GM20000 (cell line): ENCODE measurements at places on chromosomes 4 and X.

GRCh38 chr4:169150806-169151205, 120.0 kb downstream of the SH3RF1 start:
- DNase-seq, result no peak

DNA sequence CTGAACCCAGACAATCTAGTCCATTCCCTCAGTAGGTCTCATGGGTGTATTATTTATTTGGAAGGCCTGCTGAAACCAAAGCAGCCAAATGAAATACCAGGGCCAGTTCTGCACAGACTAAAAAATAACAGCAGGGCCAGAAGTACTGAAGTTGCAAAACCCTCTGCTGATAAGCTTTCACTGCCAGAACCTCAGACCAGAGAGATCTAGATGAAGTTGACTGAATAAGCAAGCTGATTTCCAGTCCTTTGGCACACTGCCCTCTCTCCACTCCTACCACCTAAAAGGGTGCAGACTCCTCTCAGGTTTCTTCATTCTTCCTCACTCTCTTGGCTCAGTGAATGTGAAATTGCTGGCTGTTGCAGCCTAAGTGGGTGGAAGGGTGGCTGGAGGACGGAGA, 276.7 kb upstream of the KLF3 start:
- DNase-seq, result no peak

GRCh38 chr4:9874385-9874784, 93.0 kb downstream of the DRD5 start:
- DNase-seq, result no peak

GRCh38 chr4:106996490-106996889, 39.6 kb downstream of the DKK2 start:
- no peak for DNase-seq

DNA sequence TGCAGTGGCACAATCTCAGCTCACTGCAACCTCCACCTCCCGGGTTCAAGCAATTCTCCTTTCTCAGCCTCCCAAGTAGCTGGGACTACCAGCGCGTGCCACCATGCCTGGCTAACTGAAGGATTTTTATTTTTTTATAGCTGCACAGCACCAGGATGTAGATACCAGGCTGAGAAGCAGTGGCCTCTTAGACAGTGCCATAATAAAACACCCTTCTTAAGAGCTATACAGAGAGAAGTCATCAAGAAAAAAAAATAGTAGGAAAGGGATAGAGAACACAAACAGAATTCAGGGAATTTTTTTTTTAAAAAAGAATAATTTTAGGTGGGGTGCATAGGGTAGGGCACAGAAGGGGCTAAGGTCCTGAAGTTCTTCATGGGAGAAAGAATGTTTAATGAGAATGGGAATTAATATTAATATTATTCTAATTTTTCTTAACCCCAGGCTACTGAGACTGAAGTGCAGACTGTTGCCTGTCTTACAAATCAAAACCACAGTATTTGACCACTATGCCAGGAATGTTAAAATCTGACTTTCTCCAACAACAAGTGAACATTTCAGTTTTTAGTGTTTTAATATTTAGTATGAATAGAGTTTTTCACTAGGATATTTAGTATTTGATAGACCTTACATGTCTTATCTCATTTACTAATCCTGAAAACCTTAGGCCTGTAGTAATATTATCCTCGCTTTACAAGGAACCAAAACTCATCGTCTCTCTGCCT, 146.7 kb downstream of the KCNIP4 start:
- no peak for DNase-seq

DNA sequence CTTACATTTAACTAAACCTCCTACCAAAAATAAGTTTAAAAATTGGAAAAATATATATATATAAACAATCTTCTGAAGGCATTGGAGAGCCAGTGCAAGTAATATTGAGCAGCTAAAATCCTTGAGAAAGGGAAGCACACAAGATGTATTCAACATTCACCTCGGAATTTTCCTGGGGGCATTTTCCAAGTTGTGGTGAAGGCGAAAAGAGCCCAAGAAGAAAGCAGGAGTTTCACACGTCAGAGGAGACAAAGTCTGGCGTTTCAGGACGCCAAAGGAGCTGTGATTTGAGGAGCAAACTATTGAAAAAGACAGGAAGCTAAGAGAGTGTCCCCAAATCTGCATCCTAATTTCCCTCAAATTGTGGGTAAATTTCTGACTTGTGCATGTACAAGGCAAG, 9.1 kb upstream of the GASK1B start:
- no peak for DNase-seq

GRCh38 chr4:3074846-3075651, 568 bp downstream of the HTT start:
- DNase-seq, result peak; percentile 63

DNA sequence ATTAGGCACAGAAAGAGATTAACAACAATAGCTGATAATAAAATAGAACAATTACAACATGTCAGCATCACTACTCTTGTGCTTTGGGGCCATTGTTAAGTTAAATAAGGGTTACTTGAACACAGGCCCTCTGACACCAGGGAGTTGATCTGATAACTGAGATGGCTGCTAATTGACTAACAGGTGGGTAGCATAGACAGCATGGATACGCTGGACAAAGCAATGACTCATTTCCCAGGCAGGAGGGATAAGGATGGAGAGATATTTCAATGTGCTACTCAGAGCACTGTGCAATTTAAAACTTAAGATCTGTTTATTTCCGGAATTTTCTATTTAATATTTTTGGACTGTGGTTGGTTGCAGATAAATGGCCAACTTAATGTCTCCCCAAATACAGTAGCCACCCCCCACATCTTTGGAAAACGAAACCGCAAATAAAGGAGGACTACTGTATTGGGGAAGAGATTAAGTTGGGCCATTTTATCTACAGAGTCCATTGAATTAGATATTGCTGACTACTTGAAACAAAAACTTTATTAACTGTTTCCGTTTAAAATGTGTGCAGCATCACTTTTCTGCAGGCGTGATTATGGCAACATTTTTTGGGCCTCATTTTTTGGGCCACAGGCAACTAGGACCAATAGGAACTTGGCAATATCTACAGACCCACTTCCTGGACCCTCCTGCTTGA, 200.6 kb upstream of the KLF3 start:
- no peak for DNase-seq

GRCh38 chr4:4950561-4951290, 68.5 kb downstream of the CYTL1 start:
- DNase-seq, result no peak

DNA sequence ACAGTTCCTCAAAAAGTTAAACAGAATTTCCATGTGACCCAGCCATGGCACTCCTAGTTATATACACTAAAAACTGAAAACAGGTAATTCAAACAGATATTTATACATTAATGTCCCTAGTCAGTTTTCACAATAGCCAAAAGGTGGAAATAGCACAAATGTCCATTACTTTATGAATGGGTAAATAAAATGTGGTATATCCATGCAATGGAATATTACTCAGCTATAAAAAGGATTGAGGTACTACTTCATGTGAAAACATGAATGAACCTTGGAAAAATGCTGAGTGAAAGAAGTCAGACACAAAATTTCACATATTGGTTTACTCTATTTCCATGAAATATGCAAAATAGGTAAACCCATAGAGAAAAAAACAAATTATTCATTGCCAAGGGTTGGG, 351.8 kb upstream of the AMOT start:
- no peak for DNase-seq

GRCh38 chrX:49111791-49112190, 11.7 kb downstream of the GPKOW start:
- no peak for DNase-seq

GRCh38 chr4:26765515-26765914, 95.1 kb upstream of the STIM2 start:
- DNase-seq, result no peak

DNA sequence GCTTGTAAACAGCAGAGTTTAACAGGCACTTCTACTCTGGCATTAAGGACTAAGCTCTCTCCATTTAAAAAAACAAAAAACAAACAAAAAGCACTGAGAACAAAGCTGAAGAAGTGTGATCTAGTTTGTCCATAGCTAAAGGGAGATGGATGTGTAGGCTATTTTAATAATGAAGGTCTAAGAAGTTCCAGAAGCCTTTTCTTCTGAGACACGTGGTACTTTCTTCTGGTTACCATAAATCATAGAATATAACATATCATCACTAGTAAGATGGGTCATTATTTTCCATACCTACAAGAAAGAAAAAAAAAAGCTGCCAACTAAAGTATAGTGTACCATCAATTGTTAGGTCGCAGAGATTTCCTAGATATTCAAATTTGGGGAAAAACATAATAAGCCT, 722 bp upstream of the NBDY start:
- peak; percentile 1 for DNase-seq

DNA sequence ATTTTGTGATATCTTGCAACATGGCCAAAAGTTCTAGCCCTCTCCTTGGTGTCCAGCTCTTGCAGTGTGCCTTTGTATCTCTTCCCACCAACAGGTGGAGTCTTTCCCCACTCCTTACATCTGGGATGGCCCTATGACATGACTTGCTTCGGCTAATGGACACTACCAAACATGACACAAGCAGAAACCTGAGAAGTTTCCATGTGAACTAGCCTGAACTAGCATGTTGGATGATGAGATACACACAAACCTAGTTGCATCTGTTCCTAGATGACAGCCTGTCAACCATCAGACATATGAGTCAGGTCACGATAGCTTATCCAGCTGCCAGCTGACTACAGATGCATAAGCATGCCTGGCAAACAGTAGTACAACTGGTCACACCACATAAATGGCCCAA, 207.5 kb upstream of the FTHL17 start:
- DNase-seq, result no peak

GRCh38 chr4:88012647-88013046, 5.2 kb downstream of the PKD2 start:
- DNase-seq, result peak; percentile 52

DNA sequence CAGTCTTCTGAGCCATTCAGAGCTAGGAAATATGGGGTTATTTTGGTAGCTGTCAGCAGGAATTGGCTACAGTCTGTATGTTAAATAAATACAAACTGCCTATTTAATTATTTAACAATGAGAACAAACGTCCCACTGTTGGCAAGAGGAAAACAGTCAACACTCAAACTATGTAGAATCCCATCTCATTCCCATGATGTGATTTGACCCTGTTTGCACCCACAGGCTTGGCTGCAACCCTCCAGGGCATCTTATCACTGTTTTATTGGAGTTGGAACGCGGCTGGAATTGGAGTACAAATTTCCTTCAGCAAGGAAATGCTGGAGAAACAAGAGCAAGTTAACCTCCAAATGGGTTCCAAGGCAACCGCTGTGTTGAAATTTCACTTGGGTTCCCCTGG, 124.0 kb downstream of the KIT start:
- no peak for DNase-seq

DNA sequence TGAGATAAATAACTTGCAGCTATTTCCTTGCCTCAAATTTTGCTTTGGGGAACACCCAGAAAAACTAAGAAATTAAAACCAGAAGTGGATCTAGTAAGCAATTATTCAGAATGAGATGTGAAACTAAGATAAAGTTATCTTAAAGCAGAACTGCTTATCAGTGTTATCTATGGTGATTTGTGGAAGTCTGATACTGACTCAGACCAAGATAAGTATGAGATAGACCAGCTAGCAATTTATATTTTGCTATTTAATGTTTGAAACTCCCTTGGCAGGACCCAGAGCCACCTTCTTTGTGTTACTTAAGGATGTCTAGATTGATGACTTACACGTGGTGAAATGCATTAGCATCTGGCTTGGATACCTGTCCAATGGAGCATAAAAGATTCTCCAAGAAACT, 368.1 kb downstream of the EPHA5 start:
- DNase-seq, result no peak

GRCh38 chrX:357693-358471, 28.8 kb downstream of the PPP2R3B start:
- no peak for DNase-seq

DNA sequence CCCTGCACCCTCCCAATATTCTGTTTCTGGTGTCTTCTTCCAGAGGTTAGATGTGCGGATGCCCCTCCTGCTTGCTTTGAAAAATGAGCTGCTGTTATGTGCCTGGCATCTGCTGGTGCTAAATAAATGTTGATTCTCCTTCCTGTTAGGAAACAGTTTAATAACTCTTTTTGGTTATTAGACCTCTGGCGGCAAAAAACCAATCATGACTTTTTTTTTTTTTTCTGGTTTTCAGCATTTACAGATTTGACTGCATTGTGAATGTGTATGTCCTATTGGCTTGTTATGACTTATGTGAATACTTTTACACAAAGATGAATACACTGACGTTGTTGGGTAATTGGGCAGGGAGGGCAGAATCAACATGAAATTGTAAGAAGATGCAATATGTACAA, 13.6 kb upstream of the TMEM156 start:
- peak; percentile 12 for DNase-seq

GRCh38 chr4:162056990-162057389, 106.8 kb downstream of the FSTL5 start:
- no peak for DNase-seq

- DNase-seq, result no peak
These were observed 8.5 kb downstream of the TIFA start for GRCh38 chr4:112277220-112277619.

- DNase-seq, result no peak
These were observed 121.9 kb downstream of the KIT start for GRCh38 chr4:54779476-54780148.

- DNase-seq, result no peak
These were observed 590.9 kb upstream of the GNPDA2 start for GRCh38 chr4:45317276-45317675.

- no peak for DNase-seq
These were observed 23.0 kb upstream of the PPA2 start for GRCh38 chr4:105496899-105497298.

DNA sequence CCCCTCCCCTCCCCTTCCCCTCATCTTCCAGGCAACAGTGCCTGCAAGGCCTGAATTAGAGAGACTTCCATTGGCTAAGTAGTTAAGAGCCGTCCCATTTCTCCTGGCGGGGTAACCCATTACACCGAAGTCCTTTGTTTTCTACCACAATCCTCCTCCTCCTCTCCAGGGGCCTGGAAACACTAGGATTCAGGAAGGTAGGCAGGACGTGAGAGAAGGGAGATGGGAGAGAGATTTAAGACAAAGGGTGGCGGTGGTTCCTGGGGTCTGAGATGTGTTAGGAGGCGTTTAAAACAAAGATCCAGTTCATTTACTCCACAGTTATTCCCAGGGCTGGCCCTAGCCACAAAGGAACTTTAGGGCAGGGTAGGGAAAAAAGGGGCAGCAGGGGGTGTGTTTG, 28.0 kb downstream of the NYX start:
- DNase-seq, result no peak

DNA sequence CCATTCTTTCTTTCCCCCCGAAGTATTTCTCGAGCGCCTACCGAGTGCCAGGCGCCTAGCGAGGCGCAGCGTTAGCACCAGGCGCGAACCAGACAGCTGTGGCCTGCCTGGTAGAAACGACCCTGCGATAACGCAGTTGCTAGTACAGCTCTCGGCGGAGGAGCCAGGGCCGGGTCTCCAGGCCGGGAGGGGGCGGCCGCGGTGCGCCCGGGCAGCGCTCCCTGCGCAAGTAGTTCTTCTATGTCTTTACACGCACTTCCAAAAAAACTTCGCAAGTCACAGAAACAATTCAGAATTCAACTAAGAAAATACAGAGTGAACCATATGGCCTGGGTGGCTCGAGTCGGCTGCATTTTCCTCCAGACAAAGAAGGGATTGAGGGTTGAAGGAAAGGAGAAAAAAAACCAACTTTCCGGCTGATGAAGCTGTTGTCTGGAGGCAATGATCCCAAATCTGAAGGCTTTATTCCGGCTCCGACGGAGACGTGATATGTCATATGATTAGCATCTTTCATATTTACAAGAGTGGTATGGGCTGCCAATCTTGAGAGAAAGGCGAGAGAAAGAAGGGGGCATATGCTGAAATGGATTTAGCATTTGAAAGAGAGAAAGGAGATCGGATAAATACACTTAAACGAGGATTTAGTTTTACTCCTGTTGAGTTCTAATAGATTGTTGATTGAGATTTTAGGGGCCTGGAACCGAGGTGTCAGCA, 7.2 kb upstream of the NEUROG2 start:
- peak; percentile 73 for DNase-seq

- DNase-seq, result no peak
These were observed 100.1 kb downstream of the PPARGC1A start for GRCh38 chr4:23789762-23790161.
